Myometrial cell (primary cell): ENCODE measurements at places on chromosomes 12 and 14. TPM values are rescaled to one million over a fixed set of nuclear protein-coding genes. Genes with fewer than 3 reads are reported as not detected.

DPF3 gene
- total RNA-seq = 2.6 and 3.0 TPM in 2 replicates

SRP54 gene
- 62.8 and 84.7 TPM in 2 replicates for total RNA-seq

CLEC4A gene
- total RNA-seq = 0.86 TPM in 1 of 2 replicates, not detected in the other

SLC22A17 gene
- 10.1 and 16.8 TPM in 2 replicates for total RNA-seq

KRT3 gene
- total RNA-seq = not detected in 2 replicates

TAS2R9 gene
- total RNA-seq = not detected in 2 replicates

DCN gene
- total RNA-seq = 320 and 329 TPM in 2 replicates

TSPAN9 gene
- 60.8 and 73.5 TPM in 2 replicates for total RNA-seq

BDKRB1 gene
- total RNA-seq = 62.3 and 67.5 TPM in 2 replicates

KRT72 gene
- total RNA-seq = not detected in 2 replicates

ACVRL1 gene
- total RNA-seq = 20.2 and 32.3 TPM in 2 replicates

GDF11 gene
- total RNA-seq = 13.3 and 15.9 TPM in 2 replicates

AQP6 gene
- not detected in 2 replicates for total RNA-seq

KRT6C gene
- total RNA-seq = not detected in 2 replicates

NRL gene
- total RNA-seq = under 0.01 and 0.29 TPM in 2 replicates

PNMA1 gene
- total RNA-seq = 24.5 and 26.2 TPM in 2 replicates

MIP gene
- total RNA-seq = not detected in 2 replicates

TTC8 gene
- total RNA-seq = 31.5 and 37.2 TPM in 2 replicates

DHRS1 gene
- total RNA-seq = 15.3 and 21.3 TPM in 2 replicates

LRP1 gene
- 46.1 and 51.4 TPM in 2 replicates for total RNA-seq

TXNDC16 gene
- 2.6 and 5.8 TPM in 2 replicates for total RNA-seq

KCNH3 gene
- 0.29 and 0.35 TPM in 2 replicates for total RNA-seq

ABCD2 gene
- total RNA-seq = 0.18 and 0.29 TPM in 2 replicates

POTEM gene
- total RNA-seq = not detected in 2 replicates

YBX3 gene
- total RNA-seq = 115 and 141 TPM in 2 replicates

SOX5 gene
- total RNA-seq = 6.2 and 6.6 TPM in 2 replicates

PMCH gene
- total RNA-seq = not detected in 2 replicates

TGM1 gene
- total RNA-seq = 0.35 and 4.0 TPM in 2 replicates
